LHCN-M2 (cell line): ENCODE measurements at places on chromosomes 12 and 14. TPM values are rescaled to one million over a fixed set of nuclear protein-coding genes. Genes with fewer than 3 reads are reported as not detected.

DNA sequence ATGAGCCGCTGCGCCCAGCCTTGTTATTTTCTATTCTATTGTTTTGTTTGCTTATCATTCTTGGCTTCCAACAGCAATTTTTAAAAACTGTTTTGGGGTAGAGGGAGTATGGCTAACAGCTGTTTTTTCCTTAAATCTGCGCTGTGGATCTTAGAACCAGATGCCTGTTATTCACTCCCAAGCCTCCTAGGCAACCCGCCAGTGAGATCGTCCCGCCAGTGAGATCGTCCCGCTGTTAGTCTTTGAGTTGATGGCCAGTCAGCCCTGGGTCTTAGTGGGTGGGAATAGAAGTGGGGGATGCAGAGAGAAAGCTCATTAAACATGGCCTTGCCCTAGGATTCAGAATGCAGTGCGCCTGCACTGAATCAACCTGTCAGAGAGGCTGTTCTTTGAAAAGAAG is 67.3 kb upstream of the BICD1 start:
- DNase-seq, result no peak

Gene WSCD2
- not detected in 2 replicates for total RNA-seq

DNA sequence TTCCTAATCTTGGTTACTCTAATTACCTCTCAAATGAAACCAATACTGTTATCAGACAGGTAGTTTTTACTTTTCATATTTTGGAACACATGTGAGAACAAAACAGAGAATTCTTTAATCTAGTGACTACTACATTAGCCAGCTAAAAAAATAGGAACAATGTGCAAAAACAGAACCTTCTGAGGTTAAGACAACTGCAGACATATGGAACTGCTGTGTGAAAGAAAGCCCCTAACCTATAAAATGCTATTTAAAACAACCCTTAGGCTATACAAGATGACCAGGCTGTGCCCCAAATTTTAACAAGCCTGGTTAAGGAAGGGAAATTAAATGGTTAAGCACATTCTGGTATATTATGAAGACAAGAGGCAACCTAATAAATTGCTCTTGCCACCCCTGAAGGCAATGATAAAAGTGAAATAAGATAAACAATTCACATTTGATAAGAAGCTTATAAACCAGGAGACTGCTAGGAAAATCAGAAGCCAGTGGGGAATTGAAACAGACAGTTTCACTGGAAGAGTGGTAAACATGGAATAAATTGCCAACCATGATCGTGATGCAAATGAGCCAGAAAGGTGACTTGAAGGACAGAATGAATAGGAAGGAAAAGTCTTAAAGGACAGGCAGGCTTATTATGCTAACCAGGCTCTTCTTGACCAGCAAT is 7.4 kb downstream of the GTSF1 start:
- no peak for DNase-seq

GRCh38 chr14:57833323-57833722 is 32.6 kb downstream of the SLC35F4 start:
- peak; percentile 78 for DNase-seq

GRCh38 chr12:32545413-32545980 is 133.6 kb upstream of the DNM1L start:
- DNase-seq, result no peak

- no peak for DNase-seq
Measured at GRCh38 chr14:74414403-74415114, 11.5 kb downstream of the SYNDIG1L start.

Gene HOXC12
- total RNA-seq, result 0.34 and 0.38 TPM in 2 replicates

Gene SOX5
- 0.19 and 2.4 TPM in 2 replicates for total RNA-seq

Gene IL22
- not detected in 2 replicates for total RNA-seq

DNA sequence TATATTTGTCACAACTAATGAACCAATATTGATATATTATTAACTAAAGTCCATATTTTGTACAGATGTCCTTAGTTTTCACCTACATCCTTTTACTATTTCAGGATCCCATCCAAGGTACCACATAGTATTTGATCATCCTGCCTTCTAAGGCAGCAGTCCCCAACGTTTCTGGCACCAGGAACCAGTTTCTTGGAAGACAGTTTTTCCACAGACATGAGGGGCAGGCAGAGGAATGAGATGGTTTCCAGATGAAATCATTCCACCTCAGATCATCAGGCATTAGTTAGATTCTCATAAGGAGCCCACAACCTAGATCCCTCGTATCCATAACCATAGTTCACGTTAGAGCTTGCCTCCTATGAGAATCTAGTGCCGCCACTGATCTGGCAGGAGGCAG is 82.8 kb upstream of the BCL2L14 start:
- no peak for DNase-seq
